ENCODE measurements at places on chromosomes 1 and 21.

DNA sequence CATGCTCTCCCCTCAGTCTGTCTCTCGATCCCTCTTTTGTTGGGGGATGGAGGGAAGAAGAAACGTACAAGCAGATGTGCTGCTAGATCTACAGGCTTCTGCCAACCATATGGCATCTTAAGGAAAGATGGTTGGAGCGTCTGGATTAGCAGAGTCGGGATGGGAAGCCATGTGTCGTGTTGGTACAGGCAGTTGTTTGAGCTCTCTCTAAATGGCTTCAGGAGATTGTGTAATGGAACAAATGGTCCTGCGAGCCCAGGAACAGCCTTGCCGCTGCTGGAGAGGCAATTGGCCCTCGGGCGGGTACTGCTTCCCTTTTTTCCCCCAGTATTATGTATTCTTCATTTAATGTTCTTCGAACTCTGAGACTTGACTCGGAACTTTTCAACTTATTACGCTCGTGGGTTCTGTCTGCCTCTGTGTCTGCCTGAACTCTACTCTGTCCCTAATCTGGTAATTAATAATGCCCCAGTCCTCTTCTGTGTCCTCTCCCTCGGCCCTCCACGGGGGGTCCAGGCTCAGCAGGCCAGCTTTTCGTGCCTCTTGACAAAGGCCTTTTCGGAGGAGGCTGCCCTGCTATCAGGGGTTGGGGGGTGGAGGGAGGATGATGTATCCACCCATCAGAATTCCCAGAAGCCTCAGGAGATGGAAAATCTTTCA is 215.3 kb downstream of the SDCCAG8 start:
- H3K4me1 ChIP-seq: no peaks in the 10 kb centered on the region
- no peaks in the 10 kb centered on the region for H3K27me3 ChIP-seq
- H3K27ac ChIP-seq: no peak overlapping the region
- no peak for DNase-seq

DNA sequence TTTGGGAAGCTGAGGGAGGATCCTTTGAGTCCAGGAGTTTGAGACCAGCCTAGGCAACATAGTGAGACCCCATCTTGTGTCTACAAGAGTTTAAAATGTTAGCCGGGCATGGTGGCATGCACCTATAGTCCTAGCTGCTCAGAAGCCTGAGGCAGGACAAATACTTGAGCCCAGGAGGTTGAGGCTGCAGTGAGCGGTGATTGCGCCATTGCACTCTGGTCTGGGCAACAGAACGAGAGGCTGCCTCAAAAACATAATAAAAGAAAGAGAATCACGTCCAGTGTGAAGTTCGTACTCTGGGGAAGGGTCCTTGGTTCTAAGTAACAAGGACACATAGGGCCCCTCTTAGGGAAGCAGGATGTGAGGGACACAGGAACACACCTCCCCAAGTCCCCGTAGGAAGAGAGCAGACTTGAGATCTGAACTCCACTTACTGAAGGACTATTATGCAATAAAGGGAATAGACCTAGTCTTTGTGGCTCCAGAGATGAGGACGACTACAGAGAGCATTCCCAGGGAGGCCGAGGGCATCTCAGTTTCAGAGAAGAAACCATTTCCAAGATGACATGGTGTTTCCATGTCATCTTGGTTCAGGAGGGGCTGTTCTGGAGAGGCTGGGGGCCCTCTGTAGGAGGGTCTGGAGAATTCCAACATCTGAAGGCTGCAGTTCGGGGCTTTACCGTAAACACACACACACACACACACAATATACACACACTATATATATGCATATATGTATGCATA is 10.8 kb upstream of the ENO1 start:
- peaks cover 14% of the 10 kb centered on the region for H3K4me1 ChIP-seq
- no peaks in the 10 kb centered on the region for H3K27me3 ChIP-seq
- no peak overlapping the region for H3K4me3 ChIP-seq
- DNase-seq: no peak
- no peaks in the 10 kb centered on the region for H3K36me3 ChIP-seq

DNA sequence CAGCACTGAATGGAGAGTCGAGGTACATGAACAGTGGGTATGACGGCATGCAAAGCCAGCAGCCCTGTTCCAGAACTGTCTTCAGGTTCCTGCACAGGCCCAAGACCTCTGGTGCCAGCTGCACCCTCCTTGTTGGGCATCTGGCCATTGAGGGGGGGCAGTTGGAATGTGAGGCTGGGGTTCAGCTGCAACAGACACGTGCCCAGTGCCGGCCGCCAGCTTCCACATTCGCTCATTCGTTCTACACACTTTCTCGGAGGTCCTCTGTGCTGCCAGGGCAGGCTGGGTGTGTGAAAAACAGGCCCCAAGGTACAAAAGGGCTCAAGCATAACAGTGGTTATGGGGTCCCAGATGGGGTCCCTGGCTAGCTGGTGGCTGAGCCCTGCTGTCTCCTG is 37.9 kb upstream of the SLC19A1 start:
- H3K27ac ChIP-seq: no peak overlapping the region
- no peak for DNase-seq
- no peaks in the 10 kb centered on the region for H3K36me3 ChIP-seq
- no peaks in the 10 kb centered on the region for H3K4me1 ChIP-seq
- no peaks in the 10 kb centered on the region for H3K27me3 ChIP-seq

- H3K27me3 ChIP-seq: peaks cover 33% of the 10 kb centered on the region
- H3K4me3 ChIP-seq: no peak overlapping the region
- DNase-seq: no peak
- H3K4me1 ChIP-seq: peaks cover 15% of the 10 kb centered on the region
These were observed 5.7 kb downstream of the LRRC71 start for GRCh38 chr1:156926175-156926574.

DNA sequence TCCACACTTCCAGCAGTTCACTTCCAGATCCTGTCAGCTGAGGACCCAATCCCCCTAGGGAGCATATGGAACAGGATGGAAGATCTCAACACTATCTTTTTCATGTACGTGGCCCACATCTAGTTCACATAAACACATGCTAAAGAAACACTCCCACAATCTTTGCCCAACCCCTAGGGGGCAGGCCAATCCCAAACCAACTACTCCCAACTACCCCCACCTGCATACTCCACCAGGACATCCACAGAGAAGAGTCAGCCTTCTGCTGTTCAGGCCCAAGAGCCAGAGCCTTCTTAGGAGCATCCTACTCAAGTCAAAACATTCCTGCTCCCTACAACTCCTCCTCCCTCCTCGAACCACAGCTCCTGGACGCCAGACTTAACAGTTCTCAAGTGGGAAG is 5.6 kb upstream of the SLC5A9 start:
- no peaks in the 10 kb centered on the region for H3K36me3 ChIP-seq
- no peak overlapping the region for H3K4me3 ChIP-seq
- no peak for DNase-seq
- no peak overlapping the region for H3K27ac ChIP-seq
- no peaks in the 10 kb centered on the region for H3K27me3 ChIP-seq

DNA sequence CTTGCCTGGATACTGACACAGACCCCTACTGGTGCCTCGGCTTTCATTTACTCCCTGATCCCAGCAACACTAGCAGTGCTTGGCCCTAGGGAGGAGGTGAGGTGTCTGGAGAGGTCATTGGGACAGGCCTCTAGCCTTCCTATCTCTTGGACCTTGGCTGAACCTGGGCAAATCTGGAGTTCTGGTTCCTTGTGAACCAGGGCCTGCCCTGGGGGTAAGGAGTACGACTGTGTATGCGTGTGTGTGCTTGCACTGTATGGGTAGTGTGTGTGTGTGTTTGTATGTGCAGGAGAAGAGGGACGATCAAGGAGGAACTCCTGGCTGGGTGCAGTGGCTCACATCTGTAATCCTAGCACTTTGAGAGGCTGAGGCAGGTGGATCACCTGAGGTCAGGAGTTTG is 252.7 kb upstream of the CSF3R start:
- H3K27me3 ChIP-seq: no peaks in the 10 kb centered on the region
- H3K4me3 ChIP-seq: no peak overlapping the region
- DNase-seq: no peak
- H3K27ac ChIP-seq: no peak overlapping the region
- no peaks in the 10 kb centered on the region for H3K36me3 ChIP-seq
- no peaks in the 10 kb centered on the region for H3K4me1 ChIP-seq

DNA sequence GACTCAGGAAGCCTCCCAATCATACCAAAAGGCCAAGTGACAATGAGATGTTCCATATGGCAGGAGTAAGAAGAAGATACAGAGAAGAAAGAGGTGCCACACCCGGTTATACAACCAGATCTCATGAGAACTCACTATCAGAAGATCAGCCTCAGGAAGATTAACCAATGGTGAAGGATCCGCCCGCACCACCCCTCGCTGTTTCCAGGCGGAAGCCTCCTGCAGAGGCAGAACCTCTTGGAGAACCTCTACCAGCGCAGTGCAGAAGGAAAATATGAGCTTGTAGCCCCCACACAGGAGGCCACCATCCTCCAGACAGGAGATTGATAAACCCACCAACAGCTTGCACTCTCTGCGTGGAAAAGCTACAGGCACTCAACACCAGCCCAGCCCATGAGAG is 245.1 kb downstream of the POTED start:
- no peak overlapping the region for H3K4me3 ChIP-seq
- H3K4me1 ChIP-seq: no peaks in the 10 kb centered on the region
- H3K36me3 ChIP-seq: no peaks in the 10 kb centered on the region
- no peak overlapping the region for H3K27ac ChIP-seq
- DNase-seq: no peak

DNA sequence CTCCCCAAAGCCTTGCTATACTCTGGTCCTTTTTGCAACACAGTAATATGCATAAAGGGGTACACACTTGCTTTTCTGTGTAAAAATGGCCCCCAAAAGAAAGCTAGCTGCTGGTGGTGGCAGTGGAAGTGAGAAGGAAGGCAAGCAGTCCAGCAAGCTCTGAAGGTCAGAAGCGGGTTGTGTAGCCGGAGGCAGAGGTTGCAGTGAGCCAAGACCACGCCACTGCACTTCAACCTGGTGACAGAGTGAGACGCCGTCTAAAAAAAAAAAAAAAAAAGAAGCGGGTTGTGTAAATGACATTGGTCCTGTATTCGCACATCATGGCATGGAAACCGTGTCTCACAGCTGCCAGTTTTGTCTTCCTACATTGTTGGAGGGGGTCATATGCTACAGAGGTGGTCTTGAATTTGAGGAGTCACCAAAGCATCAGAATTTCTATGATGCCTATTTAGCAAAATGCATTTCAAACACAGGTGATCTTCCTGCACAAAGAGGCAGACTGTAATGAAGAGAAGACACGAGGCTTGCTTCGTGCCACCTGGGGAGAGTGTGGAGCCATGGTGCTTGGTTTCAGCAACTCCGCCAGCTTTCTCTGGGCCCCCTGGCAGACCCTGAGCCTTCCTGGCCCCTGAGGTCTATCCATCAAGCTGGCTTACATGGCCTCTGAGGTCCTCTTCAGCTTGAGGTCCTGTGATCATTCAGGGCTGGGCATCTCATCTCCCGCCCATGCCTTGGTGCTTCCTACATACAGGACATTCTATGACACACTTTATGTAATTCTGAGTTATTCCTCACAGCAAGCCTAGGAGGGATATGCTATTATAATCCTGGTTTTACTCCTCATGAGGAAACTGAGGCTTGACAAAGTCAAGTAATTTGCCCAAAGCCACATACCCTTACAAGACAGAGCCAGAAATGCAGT is 71.0 kb downstream of the TOMM20 start:
- H3K4me1 ChIP-seq: peaks cover 10% of the 10 kb centered on the region
- H3K36me3 ChIP-seq: no peaks in the 10 kb centered on the region
- no peak overlapping the region for H3K27ac ChIP-seq
- no peaks in the 10 kb centered on the region for H3K27me3 ChIP-seq
- no peak overlapping the region for H3K4me3 ChIP-seq

- no peak overlapping the region for H3K4me3 ChIP-seq
- no peak overlapping the region for H3K27ac ChIP-seq
- no peaks in the 10 kb centered on the region for H3K36me3 ChIP-seq
- H3K27me3 ChIP-seq: no peaks in the 10 kb centered on the region
- H3K4me1 ChIP-seq: no peaks in the 10 kb centered on the region
These were observed 97.9 kb downstream of the TRIM11 start for GRCh38 chr1:228308628-228309325.

DNA sequence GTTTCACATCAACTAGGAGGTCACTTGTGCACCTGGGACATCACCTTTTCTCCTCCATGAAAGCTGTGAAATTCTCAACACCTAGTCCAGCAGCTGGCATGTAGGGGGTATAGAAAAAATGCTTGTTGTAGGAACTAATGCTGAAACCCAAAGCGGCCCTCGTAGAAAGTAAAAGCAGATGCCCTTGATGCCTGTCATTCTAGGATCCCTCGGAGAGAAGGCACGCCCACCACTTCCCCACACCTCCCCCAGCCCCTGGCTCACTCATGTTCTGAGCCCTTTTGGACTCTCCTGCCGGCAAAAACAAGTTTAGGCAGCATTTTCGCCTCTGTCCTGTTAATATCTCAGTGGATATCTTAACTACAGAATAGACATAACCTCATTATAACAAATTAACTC is 36.5 kb downstream of the RIPK4 start:
- DNase-seq: no peak
- peaks cover 17% of the 10 kb centered on the region for H3K4me1 ChIP-seq
- H3K27me3 ChIP-seq: no peaks in the 10 kb centered on the region
- H3K27ac ChIP-seq: no peak overlapping the region

DNA sequence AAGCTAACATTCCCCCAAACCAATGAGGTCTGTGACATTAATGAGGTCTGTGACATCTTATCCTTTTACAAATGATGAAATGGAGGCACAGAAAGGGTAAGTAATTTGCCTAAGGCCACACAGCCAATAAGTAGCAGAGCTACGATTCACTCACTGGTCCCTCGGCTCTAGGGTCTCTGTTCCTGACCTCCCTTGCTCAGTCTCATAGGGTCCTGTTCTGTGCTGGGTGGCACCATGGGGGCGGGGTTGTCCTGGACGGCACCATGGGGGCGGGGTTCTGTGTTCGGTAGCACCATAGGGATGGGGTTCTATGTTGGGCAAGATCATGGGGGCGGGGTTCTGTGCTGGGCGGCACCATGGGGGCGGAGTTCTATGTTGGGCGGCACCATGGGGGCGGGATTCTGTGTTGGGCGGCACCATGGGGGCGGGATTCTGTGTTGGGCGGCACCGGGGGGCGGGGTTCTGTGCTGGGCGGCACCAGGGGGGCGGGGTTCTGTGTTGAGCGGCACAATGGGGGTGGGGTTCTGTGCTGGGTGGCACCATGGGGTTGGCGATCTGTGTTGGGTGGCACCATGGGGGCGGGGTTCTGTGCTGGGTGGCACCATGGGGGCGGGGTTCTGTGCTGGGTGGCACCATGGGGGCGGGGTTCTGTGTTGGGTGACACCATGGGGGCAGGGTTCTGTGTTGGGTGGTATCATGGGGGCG is 55.6 kb downstream of the CLSTN1 start:
- H3K4me3 ChIP-seq: no peak overlapping the region
- no peaks in the 10 kb centered on the region for H3K27me3 ChIP-seq
- no peaks in the 10 kb centered on the region for H3K4me1 ChIP-seq
- no peak overlapping the region for H3K27ac ChIP-seq
- DNase-seq: no peak

- H3K27me3 ChIP-seq: no peaks in the 10 kb centered on the region
- no peaks in the 10 kb centered on the region for H3K4me1 ChIP-seq
- DNase-seq: no peak
- H3K27ac ChIP-seq: no peak overlapping the region
These were observed 75.5 kb downstream of the CAMK2N1 start for GRCh38 chr1:20410503-20410902.

DNA sequence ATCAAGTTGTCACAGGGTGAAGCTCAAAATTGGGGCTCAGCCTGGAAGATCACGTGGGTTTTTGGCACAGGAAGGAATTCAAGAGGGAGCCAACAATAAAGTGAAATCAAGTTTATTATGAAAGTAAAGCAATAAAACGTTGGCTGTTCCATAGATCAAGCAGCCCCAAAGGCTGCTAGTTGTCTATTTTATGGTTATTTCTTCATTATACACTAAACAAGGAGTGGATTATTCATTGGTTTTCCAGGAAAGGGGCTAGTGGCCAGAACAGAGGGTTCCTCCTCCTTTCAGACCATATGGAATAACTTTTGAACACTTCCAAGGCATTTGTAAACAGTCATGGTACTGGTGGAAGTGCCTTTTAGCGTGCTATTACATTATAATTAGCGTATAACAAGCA is 723.5 kb upstream of the ADAMTS5 start:
- H3K4me1 ChIP-seq: no peaks in the 10 kb centered on the region
- H3K27ac ChIP-seq: no peak overlapping the region
- no peaks in the 10 kb centered on the region for H3K27me3 ChIP-seq
- no peak overlapping the region for H3K4me3 ChIP-seq
- H3K36me3 ChIP-seq: no peaks in the 10 kb centered on the region
